Left hindlimb (tissue), 1 donor: ENCODE measurements at places on chromosomes 11 and 22.

DNA sequence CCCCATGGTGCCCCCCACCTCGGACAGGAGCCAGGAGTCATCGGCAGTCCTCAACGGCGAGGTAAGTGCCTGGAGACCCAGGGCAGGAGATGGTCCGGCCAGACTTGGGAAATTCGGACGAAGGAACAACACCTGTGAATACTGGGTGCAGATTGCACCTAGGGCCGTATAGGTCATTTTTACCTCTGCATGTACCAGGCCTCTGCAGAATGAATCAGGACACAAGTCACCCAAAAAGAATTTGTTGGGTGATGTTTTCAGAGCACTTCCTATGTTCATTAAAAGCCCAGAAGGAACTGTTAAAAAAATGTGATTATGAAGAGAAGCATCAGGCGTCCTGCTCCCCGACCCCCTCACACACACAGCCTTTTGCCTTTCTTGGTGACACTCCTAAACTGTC is 93.9 kb downstream of the C11orf91 start:
- DNase-seq: no peak

DNA sequence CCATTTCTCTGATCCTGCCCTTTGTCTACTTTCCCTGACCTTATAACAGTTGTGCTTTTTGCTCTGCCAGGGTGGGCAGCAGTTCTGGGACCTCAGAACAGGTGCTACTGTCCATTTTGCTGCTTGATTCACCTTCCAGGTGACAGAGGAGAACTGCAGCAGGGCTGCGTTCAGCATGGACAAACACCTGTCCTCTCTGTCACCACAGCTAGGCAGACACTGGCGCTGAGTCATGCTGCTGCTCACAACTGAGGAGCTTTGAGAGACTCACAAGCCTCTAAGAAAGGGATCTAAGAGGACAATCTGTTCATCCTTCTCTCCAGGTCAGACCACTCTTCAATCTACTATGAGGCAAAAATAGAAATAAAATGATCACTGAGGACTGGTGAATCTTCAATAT is 1144.5 kb upstream of the CCDC90B start:
- no peak for DNase-seq

DNA sequence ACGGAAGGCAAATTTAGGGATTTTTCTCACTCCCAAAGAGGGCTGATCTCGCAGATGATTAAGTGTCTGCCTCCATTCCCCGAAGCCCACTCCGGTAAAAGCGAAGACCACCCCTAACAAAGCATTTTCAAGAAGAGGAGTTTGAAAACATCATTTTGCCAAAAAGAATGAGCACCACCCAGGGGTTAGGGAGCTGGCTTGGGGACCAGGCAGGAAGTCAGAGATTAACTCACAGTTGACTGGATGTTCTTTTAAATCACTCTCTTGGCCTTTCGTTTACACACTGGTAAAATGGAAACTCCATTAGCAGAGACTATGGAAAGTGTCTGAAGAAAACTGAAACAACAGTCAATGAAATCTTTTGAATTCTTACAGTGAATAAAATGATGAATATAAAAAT is 7.9 kb upstream of the TRIM44 start:
- DNase-seq: no peak

DNA sequence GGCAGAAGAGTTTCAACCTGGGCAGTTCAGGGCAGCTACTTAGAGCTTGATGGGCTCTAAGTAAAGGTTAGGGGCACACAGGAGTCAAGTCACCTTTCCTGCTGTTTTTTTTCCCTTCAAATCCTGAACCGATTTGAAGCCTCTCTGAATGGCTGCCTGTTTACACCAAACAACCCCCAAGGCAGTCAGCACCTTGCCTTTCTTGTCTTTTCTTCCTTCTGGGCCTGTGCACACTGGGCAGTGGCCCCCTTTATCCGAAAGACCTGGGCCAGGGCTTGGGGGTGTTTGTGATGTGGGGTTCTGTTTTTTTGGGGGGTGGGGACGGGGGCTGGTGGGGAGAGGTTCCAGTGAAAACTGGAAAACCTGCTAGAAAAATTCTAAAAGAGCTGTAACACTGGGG is 4.3 kb downstream of the RSPH14 start:
- no peak for DNase-seq

DNA sequence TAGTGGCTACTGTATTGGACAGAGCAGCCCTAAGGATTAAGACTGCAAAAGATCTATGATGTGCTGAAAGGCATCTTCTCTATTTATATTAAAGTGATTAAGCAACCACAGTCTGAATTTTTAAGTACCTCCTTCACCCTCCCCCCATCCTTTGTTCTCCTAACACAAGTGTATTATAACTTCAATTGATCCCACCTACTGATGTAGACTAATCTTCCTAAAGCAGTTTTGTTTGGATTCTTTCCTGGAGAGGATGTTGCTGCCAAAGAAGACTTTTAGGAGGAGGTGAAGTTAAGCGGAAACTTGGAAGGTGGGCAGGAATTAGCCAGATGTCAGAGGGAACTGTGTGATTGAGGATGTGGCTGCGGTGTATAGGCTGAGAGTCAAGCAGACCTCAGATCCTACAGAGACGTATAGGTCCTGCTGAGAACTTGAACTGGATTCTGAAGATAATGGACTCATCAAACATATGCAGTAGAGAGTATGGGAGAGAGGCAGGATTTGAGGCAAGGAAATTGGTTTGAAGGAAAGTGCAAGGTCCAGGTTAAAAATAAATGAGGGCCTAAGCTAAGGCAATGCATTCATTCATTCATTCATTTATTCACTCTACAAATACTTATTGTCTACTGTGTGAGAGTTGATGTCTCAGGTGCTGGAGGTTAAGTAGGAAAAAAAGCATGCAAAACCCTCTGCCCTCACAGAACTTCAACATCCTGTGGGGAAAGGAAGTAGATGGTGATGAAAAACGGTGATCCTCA is 5.2 kb upstream of the RASSF10 start:
- DNase-seq: no peak

GRCh38 chr11:74754507-74755252 is 6.0 kb downstream of the RNF169 start:
- DNase-seq: no peak

DNA sequence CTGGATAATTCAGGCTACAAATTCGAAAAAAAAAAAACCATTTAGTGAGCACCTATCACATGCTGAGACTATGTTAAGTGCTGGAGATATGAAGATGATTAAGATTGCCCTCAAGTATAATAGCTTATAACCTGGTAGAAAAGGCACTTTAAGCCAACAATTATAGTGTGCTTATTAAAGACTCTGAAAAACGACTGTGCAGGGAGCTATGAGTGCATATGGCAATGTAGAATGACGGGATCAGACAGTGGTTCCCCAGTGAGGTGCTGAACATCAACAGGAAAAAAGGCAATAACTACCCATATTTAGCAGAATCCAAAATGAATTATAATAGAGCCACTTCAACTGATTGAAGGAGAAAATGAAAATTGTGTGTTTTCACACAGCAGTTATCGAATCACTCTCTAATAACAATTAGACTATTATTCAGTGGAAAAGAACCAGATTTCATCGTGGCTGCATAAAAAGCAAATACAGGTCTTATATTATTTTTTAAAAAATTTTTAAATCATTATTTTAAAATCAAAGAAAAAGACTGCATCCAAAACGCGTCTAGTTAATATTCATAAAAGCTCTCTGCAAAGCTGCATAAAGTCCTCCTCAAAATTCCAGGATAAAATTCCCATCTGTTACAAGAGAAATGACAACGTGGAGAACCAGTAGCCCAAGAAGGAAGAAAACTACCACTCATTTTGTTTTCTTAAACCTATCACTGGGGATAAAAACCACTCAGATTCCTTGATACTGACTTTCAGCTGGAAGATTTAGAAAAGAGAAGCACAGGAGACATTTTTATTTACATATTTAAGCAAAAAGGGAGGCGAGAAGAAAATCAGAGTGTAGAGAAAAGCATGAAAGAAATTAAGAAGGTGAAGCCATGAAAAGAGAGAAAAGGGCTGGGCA is 1.1 kb downstream of the MTMR2 start:
- DNase-seq: no peak

GRCh38 chr11:76327756-76328388 is 53.1 kb downstream of the THAP12 start:
- no peak for DNase-seq

DNA sequence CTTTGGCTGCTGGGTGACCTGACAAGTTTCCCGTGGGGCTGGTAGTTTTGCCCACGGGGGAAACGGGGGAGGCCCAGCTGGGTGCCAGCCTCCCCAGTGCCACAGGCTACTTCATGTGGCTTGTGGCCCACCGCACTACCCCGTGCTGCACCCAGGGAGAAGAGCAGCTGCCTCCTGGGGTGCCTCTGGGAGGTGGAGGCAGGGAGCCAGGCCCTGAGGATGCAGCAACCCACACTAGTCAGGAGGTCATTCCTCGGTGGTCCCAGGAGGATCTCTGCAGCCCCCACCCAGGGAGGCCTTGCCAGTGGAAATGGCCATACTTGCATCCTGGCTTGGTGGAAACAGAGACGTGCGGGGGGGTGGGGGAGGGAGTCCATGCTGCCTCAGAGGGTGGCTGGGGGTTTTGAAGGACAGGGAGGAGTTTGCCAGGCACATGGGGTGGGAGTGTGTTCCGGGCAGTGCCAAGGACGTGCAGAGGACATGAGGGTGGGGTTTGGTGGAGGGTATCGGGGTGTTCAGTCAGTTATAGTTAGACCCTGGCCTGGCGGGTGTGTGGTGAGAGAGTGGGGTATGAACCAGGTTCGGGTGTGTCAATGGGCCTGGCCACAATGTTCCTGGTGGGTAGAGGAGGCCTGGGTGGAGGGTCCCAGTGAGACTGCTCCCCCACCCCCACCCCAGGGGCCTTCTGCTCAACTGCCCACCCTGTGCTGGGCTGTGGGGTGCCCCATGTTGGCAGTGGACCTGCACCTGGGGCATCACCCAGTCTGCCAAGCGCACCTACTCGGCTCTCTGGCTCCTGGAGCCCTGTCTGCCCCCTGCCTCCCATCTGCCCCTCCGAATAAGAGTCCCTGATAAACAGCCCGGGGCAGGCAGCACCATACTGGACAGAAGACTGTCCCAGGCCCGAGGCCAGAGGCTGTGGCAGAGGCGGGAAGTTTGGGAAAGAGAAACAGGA is 3.8 kb downstream of the PIM3 start:
- peak; percentile 29 for DNase-seq

DNA sequence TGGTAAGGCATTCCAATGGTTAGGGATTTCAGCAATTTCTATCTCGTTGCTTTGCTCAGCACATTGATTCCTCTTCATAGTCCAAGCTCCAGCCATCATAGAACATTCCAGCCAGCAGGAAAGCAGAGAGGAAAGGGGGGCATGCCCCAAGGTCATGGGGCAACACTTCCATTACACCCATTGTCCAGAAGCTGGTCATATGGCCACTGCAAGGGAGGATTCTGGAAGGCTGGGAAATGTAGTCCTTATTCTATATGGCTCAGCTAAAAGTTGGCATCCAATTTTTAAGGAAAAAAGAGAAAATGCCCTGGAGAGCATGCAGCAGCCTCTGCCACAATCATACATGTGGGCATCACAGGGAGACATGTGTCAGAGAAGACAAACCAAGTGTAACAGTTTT is 47.1 kb upstream of the RCN1 start:
- DNase-seq: no peak

DNA sequence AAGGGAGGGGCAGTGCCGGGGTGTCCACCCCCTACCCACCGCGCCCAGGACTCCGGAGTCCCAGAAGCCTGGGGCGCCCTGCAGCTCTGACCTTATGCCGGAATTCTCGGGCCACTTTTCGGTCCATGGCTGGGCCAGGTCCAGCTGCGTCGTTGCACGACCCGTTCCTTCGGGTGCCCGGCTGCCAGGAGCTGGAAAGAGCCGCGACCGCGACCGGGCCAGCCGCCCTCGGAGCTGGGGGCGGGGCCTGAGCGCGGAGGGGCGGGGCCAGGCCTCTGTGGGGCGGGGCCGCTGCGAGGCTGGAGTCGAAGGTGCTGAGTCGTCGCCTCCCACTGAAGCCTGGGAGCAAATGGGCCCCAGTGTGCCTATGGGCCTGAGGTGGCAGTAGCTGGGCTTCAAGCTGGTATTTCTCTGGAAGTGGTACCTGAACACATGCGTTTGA is at the start of gene USH1C:
Gene USH1C, minus strand, starts transcription at position 236 of the 442 bp plus-strand sequence. Its CDS starts 109 bp downstream, at position 127.
- DNase-seq: no peak

DNA sequence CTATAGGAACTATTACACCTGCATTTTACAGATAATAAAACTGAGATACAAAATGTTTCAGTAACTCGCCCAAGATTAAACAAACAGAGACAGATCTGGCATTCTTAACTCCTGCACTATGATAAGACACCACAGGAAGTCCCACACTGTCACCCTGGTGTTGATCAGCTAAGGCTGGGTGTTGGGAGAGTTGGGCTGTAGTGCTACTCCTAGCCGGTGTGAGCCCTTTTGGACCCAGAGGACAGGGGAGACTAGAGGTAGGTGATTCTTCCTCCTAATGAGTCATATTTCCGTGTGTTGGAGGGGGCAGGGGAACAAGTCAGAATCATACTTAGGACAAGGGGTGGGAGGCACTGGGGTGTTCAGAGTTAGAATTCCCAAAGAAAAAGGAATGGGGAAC is 353.2 kb upstream of the TENM4 start:
- no peak for DNase-seq

DNA sequence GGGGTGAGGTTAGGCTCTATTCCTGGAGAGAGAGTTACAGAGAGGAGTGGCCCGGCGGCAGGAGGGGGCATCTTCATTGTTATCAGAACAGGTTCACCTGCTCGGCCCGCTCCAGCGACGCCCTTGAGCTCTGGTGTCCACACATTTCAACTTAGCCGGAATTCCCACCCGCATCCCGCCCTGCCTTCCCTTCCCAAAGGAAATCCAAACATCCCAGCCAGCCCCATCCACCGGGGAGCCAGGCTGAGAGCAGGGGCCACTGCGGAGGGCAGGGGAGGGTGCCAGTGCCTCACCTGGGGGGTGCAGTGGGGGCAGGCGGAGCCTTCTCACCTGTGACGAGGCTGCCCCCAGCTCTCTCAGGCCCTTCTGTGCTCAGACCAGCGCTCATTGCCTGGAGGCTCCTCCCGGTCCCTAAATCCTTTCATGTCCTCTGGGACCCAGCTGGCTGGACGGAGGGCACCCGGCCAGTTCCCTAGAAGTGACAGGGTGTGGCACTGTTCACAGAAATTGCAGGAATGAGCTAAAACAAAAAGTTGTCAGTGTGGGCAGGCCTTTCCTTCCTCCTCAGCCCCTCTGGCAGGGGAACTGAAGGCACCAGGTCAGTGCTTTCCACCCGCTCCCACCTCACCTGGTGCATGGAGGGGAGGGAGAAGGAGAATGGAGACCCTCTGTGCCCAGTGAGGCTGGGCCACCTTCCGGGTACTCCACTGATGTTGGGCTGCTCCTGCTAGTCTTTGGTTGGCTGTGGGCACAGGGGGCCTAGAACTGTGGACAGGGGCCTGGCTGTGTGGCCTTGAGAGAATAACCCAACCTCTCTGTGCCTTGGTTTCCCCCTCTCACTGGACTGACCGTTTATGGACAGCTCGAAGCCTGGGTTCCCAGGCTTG is 2.2 kb upstream of the MRGPRG start:
- DNase-seq: peak; percentile 24

DNA sequence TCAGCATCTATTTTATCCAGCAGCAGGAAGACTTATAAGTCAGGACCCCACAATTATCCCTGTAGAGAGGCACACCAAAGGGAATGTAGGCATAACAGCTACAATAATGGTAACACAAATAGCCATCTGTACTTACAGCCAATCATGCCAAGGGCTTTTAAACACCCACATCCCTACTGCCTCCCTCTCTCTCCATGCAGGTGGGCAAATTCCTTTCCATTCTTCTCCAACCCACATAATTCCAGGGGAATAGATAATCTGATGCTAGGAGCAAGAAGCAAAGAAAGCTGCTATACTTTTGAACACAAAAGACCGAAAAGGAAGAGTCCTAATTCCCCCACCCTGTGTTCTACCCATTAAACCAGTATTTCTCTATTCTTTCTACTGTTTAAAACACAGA is 46.7 kb downstream of the RBFOX2 start:
- DNase-seq: no peak
